ENCODE measurements at places on chromosomes 3 and 15. TPM values are rescaled to one million over a fixed set of nuclear protein-coding genes. Genes with fewer than 3 reads are reported as not detected.

Gene RTP4
- 7.3 TPM for total RNA-seq

Gene CDHR4
- total RNA-seq: 6.0 TPM

Gene NR2E3
- total RNA-seq: not detected

DNA sequence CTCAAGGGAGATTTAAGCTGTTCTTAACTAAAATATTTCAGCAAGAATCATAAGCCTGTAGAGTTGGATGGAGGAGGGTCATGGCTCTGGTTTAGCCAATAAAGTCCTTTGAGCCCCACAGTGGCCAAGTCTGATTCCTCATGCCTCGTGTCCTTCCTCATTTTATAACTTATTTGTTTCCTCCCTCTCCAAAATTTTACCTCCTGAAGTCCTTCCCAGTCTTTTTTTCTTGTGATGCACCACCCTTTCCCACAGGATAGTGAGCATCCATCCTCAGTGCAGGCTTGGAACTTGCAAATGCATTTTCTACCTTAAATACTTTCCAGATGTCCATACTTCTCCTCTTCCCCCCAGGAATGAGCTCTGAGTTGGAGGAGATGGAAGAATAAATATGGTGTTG is 162.7 kb upstream of the AGTR1 start:
- DNase-seq: no peak

- no peak for DNase-seq
These were observed 88.0 kb downstream of the PEX5L start for GRCh38 chr3:179948740-179949139.

DNA sequence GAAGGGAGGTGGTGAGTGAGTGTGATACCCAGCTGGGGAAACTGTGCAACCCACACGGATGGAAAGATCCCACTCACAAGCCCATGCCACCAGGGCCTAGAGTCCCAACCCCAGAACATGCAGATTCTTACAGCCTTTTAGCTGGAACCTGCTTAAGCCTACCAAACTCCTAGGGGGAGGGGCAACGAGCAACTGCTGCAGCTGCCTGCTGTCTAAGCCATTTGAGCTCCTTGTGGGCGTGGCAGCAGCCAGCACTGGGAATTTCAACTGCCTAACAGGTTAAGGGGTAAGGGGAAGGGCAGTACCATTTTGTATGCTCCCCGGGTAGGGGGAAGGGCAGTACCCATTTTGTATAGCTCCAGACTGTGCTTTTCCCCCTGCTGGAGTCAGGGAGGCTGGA is 673.2 kb upstream of the BCHE start:
- no peak for DNase-seq

- DNase-seq: no peak
These were observed 6.3 kb upstream of the FSIP1 start for GRCh38 chr15:39788800-39789565.

DNA sequence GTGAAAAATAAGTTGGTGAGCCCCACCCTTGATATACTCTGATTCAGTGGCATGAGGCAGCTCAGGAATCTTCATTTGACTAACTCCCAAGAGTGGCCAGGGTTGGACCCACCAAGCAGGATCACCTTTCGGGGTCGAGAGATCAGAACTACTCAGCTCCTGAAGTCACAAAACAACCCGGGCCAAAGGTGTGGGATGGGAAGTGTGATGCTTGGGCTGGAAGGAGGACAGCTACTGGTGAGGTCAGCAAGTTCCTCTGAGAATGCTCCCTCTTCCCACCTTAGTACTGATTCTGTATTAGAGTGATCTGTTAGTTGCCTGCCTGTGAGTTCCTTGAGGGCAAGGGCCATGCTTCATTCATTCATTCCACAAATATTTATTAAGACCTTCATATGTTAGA is 15.1 kb downstream of the ESYT3 start:
- no peak for DNase-seq

- no peak for DNase-seq
These were observed 127.9 kb upstream of the PFN2 start for GRCh38 chr3:150098621-150099020.
